RKO (cell line): ENCODE measurements at places on chromosomes 5 and 9.

GRCh38 chr5:144393641-144394435 is 223.2 kb downstream of the KCTD16 start:
- DNase-seq, result no peak

DNA sequence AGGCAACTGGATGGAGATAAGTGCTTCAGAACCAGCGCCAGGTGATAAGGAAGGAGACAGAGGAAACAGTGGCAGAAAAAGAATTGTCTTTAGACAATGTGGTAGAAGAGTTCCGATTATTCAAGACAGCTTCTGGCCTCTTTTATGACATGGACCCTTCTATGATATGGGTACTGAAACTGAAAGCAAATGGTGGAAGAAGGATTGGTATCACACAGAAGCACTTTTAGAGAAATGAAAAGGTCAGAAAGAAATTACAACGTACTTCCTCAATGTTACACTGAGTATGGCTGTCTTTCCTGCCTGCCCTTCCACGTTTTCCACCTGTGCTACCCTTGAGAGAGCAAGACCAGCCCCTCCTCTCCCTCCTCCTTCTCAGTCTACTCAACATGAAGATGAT is 959.3 kb downstream of the DNAH5 start:
- DNase-seq, result no peak

GRCh38 chr5:180395540-180396274 is 42.6 kb upstream of the GFPT2 start:
- DNase-seq, result peak; percentile 34

GRCh38 chr5:164188733-164189148 is 683.3 kb downstream of the MAT2B start:
- DNase-seq, result no peak

DNA sequence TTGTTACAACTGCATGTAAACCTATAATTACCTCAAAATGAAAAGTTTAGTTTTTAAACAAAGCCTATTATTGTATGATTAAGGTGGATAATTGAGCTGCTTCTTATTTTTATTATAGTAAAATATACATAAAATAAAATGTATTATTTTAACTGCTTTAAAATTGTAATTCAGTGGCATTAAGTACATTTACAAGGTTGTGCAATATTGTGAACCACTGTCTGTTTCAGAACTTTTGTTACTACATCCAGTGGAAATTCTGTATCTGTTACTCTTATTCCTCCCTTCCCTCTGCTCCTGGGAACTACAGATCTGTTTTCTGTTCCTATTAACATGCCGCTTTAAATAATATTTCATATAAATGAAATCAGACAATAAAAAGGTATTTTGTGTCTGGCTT is 37.1 kb downstream of the ITGA1 start:
- DNase-seq, result no peak

- DNase-seq, result no peak
These were observed 568.7 kb upstream of the ADAMTS16 start for GRCh38 chr5:4571248-4571948.

- DNase-seq, result no peak
These were observed 216.4 kb downstream of the CDH10 start for GRCh38 chr5:24428345-24428744.

- no peak for DNase-seq
These were observed 3.7 kb upstream of the ENTPD2 start for GRCh38 chr9:137057545-137057944.

DNA sequence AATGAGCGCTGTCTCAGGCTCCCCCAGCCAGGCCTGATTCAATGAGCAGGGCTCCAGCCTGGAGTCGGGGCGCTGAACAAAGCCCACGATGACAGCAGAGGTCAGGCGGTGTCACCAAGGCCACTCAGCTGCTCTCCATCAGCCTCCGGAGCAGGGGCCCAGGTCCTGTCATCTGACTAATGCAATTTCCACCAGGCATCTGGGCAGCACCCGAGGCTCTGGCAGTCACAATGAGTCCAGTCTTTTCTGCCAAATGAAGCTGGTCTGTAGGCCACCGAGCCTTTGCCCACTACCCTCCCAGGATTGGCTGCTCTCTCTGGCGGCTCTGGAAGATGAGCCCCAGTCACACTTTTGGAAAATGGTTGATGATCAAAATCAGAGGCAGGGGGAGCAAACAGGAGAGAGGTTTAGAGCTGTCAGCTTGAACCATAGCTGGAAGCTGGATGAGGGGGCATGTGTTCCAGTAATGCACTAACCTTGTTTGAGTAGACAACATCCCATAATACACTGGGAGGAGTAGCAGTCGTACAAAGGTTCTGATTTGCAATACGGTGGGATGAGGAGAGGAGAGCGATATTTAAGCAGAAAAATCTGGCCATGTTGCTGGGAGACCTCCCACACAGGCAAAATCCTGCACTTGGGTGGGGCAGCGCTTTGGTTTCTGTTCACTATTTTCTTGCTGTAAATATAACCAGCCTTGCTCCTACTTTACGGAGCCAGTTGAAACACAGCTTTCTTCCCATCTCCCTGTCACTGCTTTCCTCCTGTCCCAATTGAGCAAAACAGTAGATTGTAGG is 306.4 kb upstream of the PANK3 start:
- DNase-seq, result no peak
